Forelimb muscle (tissue), 1 donor: ENCODE measurements at places on chromosomes 2 and 18. TPM values are rescaled to one million over a fixed set of nuclear protein-coding genes. Genes with fewer than 3 reads are reported as not detected.

DNA sequence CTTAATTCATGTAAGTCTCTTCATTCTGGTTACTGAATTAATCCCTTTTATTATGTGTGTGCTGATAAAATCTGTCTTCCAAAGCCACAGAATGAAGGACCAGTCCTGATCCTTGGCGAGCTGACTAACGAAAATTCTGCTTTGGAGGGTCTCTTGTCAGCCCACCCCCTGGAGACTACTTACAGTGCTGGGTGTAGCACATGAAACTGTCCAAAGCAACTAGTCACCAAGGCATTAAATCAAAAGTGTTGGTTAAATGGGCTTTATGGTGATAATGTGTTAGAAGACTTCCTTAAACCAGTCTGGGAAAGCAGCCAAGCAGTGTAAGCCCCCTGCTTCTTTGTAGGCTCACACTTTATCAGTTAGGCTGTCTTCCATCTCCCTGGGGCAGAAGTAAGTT lies 420.2 kb downstream of the SUCLG1 start:
- no peak for DNase-seq

- no peak for DNase-seq
These were observed 7.2 kb upstream of the CCDC74A start for GRCh38 chr2:131520526-131520925.

GPR45 gene
- polyA plus RNA-seq: not detected

HAUS1 gene
- polyA plus RNA-seq: 25.1 TPM

KYNU gene
- 0.67 TPM for polyA plus RNA-seq
